Activated naive CD4-positive, alpha-beta T cell treated with Interleukin-2 at 50 U/mL for 16 hours (primary cell): ENCODE measurements at places on chromosomes 5 and 9.

DNA sequence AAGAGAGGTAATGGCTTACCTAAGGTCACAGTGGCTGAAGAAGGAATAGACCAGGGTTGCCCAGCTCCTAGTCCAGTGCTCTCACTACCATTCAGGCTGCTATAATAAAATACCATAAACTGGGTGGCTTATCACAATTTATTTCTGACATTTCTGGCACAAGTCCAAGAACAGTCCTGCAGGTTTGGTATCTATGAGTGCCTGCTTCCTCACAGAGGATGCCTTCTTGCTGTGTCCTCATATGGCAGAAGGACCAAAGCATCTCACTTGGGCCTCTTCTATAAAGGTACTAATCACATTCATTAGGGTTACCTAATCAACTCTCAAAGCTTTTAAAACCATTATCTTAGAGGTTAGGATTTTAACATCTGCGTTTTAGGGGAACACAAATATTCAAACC is 17.2 kb downstream of the STARD4 start:
- DNase-seq, result no peak

- DNase-seq, result no peak
Observed at GRCh38 chr9:38315085-38315595, 77.4 kb upstream of the ALDH1B1 start.

DNA sequence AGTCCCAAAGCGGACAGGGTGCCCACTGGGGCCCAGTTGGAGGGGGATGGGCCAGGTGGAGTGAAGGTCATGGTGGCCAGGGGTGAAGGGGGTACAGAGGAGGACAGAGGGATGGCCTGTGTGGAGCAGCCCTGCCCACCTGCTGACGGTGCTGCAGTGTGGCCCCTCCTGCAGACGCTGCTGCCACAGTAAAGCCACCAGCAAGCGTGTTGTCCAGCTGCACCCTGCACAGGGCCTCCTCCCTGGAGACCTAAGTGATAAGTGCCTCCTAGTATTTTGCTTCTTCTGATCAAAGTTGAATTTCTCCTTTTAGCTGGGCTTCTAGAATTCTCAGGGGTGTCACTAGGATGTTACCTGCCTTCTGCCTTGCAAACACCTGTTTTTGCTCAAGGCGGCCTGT is 299.3 kb upstream of the IRX4 start:
- no peak for DNase-seq

GRCh38 chr5:53934151-53934820 is 373.8 kb downstream of the NDUFS4 start:
- no peak for DNase-seq

GRCh38 chr5:180328296-180329137 is 24.6 kb downstream of the GFPT2 start:
- DNase-seq, result peak; percentile 84

- no peak for DNase-seq
Observed at GRCh38 chr5:87746891-87747377, 334.2 kb upstream of the CCNH start.
